SK-N-SH (cell line): ENCODE measurements at places on chromosomes 16 and 17.

DNA sequence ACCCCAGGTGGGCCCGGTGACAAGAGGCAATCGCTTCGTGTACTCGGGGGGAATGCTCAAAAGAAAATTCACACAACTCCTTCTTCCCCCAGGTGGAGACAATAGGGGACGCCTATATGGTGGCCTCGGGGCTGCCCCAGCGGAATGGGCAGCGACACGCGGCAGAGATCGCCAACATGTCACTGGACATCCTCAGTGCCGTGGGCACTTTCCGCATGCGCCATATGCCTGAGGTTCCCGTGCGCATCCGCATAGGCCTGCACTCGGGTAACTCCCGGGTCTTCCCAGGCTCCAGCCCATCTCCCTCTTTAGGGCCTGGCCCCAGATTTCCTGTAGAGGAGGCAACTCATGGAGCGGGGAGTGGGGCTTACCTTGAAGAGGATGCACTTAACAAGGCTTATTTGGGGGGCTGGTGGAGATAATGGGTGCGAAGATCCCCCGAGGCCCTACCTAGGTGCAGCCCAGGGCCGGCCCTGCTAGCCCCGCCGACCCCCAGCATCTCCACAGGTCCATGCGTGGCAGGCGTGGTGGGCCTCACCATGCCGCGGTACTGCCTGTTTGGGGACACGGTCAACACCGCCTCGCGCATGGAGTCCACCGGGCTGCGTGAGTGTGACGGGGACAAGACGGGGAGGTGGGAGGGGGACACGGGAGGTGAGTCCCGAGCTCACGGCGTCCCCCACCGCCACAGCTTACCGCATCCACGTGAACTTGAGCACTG, 13.0 kb downstream of the GUCY2D start:
- DNase-seq: no peak

DNA sequence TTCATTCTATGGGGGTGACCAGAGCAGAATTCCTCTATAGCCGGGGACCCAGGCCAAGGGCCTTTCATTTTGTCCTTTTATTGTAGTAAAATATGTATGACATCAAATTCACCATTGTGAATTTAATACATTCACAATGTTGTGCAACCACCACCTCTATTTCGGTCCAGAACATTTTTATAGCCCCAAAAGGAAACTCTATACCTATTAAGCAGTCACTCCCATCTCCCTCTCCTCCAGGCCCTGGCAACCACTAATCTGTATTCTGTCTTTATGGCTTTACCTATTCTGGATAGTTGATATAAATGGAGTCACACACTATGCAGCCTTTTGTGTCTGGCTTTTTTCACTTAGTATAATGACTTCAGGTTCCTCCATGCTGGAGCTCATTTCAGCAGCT, 9.7 kb upstream of the TNS4 start:
- DNase-seq: no peak

- DNase-seq: no peak
These were observed 13.9 kb upstream of the PRPSAP1 start for GRCh38 chr17:76367642-76368041.

- no peak for DNase-seq
These were observed 126.6 kb downstream of the ASIC2 start for GRCh38 chr17:33166472-33166871.

GRCh38 chr17:17946093-17946492, 26.1 kb downstream of the TOM1L2 start:
- DNase-seq: no peak

- no peak for DNase-seq
These were observed 44.2 kb upstream of the MTSS2 start for GRCh38 chr16:70730031-70730430.

DNA sequence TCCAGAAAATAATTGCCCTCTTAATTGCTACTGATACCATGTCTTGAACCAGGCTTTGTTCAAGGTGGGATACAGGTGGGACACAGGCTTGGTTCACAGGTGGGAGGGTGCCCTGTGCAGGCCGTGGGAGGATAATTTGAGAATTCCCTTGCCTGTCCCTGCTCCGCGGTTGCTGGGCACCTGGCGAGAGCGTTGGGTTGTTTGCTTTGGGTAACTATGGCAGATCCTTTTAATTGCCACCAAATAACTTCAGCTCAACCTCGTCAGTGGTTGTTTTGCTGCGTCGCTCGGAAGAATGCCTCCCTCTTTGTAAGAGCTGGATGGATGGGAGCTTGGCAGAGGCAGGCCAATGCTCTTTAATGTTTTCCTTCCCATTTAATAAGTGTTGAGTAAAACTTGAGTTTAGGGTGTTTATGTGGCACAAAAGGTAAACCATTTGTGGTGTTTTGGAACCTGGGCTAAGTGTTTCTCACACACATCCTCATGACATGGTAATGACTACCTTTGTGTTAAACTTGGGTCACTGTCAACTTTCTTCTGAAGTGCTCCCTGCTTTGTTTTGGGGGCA, 202.5 kb downstream of the MSI2 start:
- no peak for DNase-seq

GRCh38 chr17:651596-651995, 63.0 kb downstream of the VPS53 start:
- DNase-seq: no peak

DNA sequence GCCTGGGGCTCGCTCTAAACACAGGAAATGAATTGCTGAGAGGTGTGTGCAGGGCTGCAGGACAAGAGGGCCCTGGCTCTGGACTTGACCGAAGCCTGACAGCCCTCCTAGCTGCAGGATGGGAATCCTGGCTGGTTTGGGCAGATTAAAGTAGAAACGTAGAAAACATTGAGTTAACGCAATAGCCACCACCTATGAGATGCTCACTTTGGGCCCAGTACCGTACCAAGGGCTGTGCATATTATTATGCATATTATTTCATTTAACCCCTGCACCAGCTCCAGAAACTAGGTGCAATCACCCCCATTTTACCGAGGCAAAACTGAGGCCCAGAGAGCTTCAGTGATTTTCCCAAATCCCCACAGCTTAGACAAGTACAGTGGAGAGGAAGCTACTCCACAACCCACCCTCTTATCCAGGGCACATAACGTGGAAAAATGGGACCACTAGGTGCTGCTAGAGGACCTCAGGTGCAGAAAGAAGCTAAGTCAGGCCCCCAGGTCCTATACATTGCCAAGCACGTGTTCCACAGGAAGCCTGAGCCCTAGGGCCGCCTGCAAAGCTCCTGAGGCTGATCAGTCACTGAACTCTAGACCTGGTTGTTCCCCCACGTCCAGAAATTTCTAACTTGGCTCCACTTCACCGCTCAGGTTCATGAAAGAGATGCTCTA, 79.2 kb downstream of the MYH11 start:
- DNase-seq: peak; percentile 32

DNA sequence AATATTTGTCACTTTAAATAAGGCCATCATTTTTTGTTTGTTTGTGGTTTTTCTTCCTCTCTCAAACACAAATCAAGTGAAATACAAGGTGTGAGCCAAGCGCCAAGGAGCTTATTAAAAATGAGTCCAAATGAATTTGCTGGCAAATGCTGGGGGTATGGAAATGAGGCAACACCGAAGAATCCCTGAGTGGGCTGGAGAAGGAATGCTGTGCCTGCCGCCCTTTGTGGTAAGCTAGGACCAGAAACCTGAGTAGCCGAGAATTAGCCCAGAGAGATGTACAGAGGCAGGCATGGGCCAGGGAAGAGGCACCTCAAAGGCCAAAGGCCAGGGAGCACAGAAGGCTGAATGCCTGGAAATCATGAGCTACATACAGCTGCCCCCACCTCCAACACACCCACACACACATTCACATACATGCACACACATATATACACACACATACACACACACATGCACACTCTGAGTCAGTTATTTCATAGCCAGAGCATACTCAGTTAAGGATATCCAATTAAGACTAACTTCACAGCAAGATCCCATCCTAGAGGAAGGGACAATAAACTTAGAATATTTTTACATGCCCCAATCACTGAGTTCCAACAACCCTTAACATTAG, 266.1 kb upstream of the DYNLRB2 start:
- DNase-seq: no peak

GRCh38 chr16:75116081-75116910, at the start of gene LDHD:
Gene LDHD, minus strand, starts transcription at chr16:75116780. Its CDS starts 60 bp downstream, at chr16:75116720.
- peak; percentile 71 for DNase-seq

GRCh38 chr17:80145076-80146075, 1.6 kb downstream of the EIF4A3 start:
- DNase-seq: no peak

- no peak for DNase-seq
These were observed 36.9 kb downstream of the C17orf75 start for GRCh38 chr17:32305049-32305448.

DNA sequence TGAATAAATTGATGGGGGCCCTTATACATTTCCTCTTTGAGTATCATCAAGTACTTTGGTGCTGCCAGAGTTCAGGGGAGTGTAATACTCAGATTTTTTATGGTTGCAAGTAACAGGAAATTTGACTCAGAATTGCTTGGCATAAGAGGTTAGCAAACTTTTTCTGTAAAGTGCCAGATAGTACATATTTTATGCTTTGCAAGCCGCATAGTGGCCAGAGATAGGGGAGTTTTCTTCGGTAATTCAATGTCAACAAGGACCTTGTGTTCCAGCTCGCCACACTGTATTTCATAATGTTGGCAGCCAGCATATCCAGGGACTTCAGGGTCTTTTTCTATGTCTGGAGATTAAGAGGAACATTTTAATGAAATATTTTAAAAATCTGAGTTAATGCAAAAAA, 51.0 kb upstream of the MARCHF10 start:
- no peak for DNase-seq

DNA sequence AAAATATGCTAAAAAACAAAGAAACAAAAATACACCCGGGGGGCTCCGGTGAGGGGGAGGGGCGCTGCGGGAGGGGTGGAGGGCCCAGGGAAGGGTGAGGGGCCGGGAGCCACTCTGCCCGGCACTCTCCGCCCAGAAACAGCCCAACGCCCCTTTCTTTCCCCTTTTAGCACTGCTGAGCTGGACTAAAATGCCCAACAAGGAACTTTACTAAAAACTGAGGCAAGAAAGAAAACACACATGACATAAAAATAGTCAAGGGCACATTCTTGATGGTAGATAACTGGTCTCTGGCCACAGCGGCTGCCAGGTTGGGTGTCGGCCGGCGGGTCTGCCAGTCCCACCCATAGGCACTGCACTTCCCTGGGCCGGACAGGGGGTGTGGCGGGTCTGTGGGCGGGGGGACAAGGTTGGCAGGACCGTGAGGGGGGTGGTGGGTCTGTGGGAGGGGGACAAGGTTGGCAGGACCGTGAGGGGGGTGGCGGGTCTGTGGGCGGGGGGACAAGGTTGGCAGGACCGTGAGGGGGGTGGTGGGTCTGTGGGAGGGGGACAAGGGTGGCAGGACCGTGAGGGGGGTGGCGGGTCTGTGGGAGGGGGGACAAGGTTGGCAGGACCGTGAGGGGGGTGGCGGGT, 20.9 kb downstream of the METRNL start:
- no peak for DNase-seq

DNA sequence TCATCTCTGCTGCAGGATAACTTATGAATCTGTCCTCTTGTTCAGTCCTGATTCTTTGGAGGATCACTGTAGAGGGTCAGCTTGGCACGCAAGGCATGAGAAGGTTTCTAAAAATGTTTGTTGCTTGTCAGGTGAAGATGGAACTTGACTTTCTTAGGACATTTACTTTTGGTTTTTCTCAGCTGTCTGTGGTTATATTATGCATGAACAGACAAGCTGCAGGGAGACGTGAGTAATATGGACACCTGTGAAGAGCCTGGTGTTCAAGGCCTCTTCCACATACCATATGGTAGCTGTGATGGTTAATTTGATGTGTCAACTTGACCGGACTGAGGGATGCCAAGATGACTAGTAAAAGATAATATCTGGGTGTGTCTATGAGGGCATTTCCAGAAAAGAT, 270.2 kb upstream of the CPHXL start:
- DNase-seq: no peak

DNA sequence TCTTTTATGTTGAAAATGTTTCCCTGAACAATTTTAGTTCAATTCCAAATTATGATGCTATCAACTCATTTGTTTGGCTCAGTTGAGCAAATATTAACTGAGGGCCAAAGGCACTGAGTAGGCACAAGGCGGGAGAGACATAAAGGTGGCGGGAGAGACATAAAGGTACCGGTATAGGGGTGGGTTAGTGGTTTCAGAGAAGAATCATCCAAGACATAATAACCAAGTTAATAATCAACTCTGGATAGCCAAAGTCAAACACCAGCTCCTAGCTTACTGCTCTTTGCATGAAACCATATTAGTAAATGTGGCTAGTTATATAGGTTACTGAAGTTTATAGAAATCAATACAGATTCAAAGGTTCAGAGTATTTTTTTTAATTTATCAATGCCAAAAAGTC, 91.7 kb downstream of the RPGRIP1L start:
- DNase-seq: no peak

GRCh38 chr16:80733407-80733806, 71.0 kb downstream of the CDYL2 start:
- no peak for DNase-seq

GRCh38 chr17:10556301-10557005, 7.0 kb upstream of the MYH2 start:
- DNase-seq: no peak

GRCh38 chr17:65545705-65546523, 15.5 kb downstream of the AXIN2 start:
- no peak for DNase-seq

- DNase-seq: no peak
These were observed 3.9 kb upstream of the SPATA20 start for GRCh38 chr17:50542795-50543774.

DNA sequence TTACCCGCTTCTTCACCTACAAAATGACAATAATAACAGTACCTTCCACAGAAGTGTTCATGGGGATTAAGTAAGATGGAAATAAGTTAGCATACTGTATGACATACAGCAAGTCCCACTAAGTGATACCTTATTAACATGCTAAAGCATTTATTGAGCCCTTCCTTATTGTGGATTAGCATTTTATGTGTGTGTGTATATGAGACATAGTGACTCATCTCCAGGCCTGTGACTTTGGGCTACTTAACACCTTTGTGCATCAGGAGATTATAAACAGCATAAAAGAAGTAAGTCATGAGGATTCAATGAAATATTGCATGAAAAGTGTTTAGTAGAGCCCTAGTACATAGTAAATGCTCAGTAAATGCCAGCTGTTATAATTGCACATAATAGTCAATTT, 52.9 kb downstream of the CA10 start:
- no peak for DNase-seq

- DNase-seq: peak; percentile 93
These were observed 21.8 kb downstream of the ITGB3 start for GRCh38 chr17:47275245-47275984.

DNA sequence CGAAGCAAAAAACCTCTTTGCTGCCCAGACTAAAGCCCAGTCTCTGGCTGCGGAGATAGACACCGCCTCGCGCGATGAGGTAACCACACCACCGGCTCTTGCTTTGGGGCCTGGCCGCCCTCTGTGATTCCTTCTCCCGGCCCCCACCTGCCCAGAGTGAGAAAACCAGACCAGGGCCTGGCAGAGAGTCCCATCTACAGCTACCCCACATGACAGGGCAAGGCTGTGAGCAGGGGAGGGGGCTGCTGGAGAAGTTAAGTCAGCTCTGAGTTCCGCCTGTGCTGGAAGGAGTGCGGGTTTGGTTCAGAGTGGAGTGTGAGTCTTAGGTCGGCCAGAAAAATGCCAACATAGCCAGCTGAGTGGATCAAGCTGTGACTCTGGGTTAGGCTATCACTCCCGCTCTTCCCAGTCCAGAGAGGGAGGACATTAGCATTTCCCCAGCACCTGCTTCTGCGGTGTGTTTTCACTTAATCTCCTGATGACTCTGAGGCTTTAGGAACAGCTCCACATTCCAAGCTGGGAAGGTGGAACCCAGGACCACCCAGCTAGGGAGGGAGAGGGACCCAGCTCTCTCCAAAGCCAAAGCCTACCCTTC, 139.0 kb downstream of the RAB11FIP4 start:
- no peak for DNase-seq

GRCh38 chr17:70353408-70354092, 184.2 kb downstream of the KCNJ2 start:
- peak; percentile 11 for DNase-seq

- DNase-seq: peak; percentile 83
These were observed 1.5 kb upstream of the FAAP100 start for GRCh38 chr17:81553616-81554181.
